NCI-H460 (cell line): ENCODE measurements at places on chromosomes 1 and 21. TPM values are rescaled to one million over a fixed set of nuclear protein-coding genes. Genes with fewer than 3 reads are reported as not detected.

Gene DCST2
- 0.45 and 1.6 TPM in 2 replicates for total RNA-seq

Gene PBX1
- total RNA-seq = 78.0 and 84.8 TPM in 2 replicates

Gene GUCA2B
- not detected in 2 replicates for total RNA-seq

Gene ACTN2
- total RNA-seq = 0.25 TPM in 1 of 2 replicates, not detected in the other

Gene CDC42
- total RNA-seq = 174 and 178 TPM in 2 replicates

Gene SLAMF9
- not detected in 2 replicates for total RNA-seq

Gene KRTAP13-2
- total RNA-seq = not detected in 2 replicates

Gene CRYAA
- total RNA-seq = not detected in 2 replicates

Gene ARTN
- total RNA-seq = 9.7 and 10.7 TPM in 2 replicates

Gene IGSF21
- total RNA-seq = 0.12 TPM in 1 of 2 replicates, not detected in the other

Gene DISP1
- 12.2 and 15.0 TPM in 2 replicates for total RNA-seq

Gene ATP1A2
- 0.07 and 0.12 TPM in 2 replicates for total RNA-seq

Gene KCND3
- total RNA-seq = 0.09 and 0.10 TPM in 2 replicates

Gene SMCP
- not detected in 2 replicates for total RNA-seq
